ENCODE measurements at places on chromosomes 11 and 22.

DNA sequence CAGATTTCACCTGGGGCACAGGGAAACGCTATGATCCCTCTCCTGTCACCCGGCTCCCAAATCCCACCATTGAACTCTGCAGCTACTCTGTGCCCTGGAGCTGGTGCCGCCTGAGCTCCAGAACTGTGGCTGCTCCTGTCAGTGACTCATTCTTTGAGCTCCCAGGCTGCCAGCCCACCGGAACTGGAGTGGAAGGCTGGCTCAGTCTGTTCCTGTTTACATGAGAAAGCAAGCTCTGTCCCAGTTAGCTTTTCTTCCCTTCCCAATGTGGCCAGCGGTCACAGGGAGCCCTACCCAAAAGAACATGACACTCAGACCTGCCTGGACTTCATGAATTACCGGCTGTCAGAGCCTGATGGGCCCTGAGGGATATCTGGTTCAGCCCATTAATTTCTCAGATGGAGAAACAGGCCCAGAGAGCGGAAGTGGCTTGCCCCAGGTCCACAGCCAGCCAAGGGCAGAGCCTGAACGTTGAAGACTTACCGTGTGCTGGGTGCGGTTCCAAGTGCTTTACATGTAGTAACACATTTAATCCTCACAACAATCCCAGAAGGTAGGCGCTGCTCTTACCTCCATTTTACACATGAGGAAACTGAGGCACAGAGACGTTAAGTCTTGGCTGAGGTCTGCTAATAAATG lies 23.8 kb upstream of the IGSF22 start:
- no peak for DNase-seq

- no peak for DNase-seq
Measured at GRCh38 chr11:131118247-131118646, 202.0 kb upstream of the SNX19 start.

DNA sequence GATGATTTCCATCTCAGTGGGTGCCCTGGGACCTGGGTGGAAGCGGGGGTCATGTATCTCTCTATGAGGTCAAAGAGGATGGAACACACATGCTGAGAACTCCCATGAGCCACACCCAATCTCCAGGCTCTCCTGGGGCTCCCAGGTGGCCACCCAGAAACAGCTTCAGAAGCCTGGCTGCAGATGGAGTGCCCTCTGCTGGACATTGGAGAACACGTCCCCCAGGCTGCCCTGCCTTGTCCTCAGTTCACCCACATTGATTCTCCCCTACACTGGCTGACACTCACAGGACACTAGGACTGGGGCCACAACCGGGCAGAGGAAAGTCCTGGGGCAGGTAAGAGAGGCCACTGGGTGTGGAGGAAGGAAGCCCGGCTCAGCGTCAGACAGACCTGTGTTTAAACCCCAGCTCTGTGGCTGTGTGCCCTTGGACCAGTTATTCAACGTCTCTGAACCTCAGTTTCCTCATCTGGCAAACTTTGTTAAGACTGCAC lies 4.5 kb upstream of the NOL12 start:
- DNase-seq: peak; percentile 80

DNA sequence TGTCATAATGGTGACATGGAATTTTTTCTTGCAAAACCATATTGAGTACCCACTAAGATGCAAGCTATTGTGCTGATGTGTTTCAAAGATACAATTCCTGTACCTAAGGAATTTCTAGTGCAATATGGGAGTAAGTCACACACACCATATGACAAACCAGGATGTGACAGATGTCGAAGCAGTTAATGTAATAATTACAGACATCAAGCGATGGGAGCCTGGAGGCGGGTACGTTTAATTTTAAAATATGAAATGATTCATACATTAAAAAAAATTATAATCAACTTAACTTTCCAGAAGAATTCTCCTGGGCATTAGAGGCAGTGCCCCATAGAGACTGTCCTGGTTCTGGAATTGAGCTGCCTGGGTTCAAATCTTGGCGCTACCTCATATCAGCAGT lies 6.0 kb downstream of the SYCE3 start:
- DNase-seq: no peak

DNA sequence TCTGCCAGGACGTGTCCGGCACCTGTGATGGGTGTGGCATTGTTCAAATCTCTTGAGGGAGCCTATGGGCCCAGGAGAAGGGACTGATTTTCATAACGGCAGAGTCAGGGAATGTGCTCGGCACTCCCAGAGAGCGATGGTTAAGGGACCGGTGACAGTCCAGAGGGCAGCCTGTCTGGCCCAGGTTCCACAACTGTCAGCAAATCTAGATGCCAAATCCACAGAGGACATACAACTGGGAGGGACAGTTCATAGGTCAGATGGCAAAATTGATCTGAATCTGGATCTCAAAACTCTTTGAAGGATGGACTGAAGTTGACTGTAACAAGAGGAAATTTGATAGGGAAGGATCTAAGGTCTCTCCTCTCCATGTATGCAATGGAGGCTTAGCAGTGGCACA lies 7.5 kb downstream of the SEC14L2 start:
- no peak for DNase-seq

GRCh38 chr11:61141601-61142028 lies 19.6 kb downstream of the VPS37C start:
- DNase-seq: no peak

GRCh38 chr22:49577168-49578060 lies 250.3 kb downstream of the BRD1 start:
- DNase-seq: no peak

- DNase-seq: no peak
Measured at GRCh38 chr11:40280159-40281051, 1179.0 kb downstream of the LRRC4C start.

DNA sequence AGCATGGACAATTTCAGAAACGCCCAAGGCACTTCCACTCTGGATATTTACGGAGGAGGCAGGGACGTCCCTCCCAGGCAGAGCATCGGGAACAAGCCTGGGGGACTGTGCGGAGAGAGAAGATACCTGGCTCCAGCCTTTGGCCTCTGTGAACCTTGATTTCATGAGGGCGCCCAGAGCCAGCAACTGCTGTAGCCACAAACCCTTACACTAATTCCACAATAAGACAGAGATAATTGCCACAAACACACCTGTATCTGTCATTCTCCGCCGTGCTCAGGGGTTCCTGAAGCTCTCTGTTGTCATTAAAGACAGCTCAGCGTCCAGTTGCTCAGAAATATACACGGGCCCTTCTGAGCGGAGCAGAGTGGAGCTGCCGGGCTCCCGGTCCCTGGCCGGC lies 1292.1 kb downstream of the TBC1D22A start:
- no peak for DNase-seq

DNA sequence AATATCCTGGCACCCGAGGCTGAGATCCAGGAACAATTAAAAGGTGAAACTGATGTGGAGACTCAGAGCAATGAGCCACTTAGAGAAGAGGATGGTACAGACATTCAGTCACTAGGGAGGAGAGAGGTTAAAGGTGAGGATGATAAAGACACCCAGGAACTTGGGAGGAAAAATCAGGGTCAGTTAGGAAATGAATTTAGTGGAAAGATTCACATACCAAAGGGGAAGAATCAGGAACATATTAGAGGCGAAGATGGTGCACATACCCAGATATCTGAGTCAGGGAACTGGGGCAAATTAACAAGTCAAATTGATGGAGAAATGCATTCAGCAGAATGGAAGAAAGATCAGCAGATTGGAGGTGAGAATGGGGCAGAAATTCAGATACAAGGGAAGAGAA lies 4.1 kb upstream of the MEI1 start:
- no peak for DNase-seq

GRCh38 chr11:83681031-83681781 lies 395.0 kb upstream of the CCDC90B start:
- no peak for DNase-seq

GRCh38 chr11:117456027-117456720 lies 128.5 kb downstream of the CEP164 start:
- peak; percentile 30 for DNase-seq

DNA sequence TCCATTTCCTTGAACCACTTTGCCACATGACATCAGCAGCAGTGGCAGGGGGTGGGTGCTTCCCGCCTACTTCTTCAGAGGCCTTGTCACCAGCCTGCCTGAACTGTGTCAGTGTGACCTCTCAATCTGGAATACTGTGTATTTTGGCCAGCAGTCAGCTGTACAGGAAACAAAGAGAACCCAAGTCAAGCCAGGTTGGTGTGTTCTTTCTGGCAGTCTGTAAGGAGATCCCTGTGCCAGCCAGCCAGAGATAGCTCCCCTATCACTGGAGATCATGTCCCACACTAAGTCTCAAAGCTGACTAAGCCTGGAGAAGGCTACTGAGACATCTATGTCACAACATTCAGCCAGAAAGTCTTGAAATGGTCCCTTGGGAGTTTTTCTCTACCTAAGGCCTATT lies 142.1 kb downstream of the TRPC6 start:
- no peak for DNase-seq

DNA sequence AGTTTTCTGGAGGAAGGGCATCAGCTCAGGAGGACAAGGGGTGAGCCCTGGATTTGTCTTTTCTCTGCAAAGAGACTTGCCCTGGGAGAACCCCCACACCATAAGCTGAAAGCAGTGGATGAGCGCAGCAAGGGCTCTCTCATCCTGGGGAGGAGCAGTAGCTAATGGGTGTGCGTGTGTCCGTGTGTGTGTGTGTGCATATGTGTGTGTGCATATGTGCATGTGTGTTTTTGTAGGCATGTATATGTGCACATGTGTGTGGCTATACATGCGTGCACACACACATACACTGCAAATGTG lies 45.3 kb downstream of the SMIM38 start:
- DNase-seq: no peak

- DNase-seq: no peak
Measured at GRCh38 chr11:120125024-120125423, 12.9 kb downstream of the TRIM29 start.

- DNase-seq: no peak
Measured at GRCh38 chr22:39643311-39644083, 72.9 kb downstream of the CACNA1I start.

- DNase-seq: no peak
Measured at GRCh38 chr11:89500336-89500735, 9.2 kb upstream of the NOX4 start.

DNA sequence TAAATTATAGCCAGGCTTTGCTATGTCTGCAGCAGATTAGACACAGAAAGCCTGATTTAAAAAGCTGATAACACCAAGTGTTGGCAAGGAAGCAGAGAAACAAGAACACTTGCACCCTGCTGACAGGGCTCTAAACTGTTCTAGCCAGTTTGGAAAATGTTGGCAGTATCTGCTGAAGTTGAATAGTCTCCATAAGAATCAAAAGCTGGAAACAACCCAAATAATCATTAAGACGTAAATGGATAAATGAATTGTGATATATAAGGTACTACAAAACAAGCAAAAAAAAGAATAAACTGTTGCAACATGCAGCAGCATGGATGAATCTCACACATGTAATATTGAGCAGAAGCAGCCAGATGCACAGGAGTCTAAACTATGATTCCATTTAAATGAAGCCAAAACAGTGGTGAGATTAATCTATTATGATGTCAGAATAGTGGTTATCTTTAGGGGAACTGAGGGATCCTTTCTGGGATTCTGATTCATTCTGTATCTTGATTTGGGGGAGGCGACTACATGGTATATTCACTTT lies 40.4 kb upstream of the ADORA2A start:
- no peak for DNase-seq

GRCh38 chr22:40220316-40221054 lies 42.8 kb downstream of the TNRC6B start:
- no peak for DNase-seq

- DNase-seq: no peak
Measured at GRCh38 chr11:3186166-3186953, 21.2 kb upstream of the OSBPL5 start.

DNA sequence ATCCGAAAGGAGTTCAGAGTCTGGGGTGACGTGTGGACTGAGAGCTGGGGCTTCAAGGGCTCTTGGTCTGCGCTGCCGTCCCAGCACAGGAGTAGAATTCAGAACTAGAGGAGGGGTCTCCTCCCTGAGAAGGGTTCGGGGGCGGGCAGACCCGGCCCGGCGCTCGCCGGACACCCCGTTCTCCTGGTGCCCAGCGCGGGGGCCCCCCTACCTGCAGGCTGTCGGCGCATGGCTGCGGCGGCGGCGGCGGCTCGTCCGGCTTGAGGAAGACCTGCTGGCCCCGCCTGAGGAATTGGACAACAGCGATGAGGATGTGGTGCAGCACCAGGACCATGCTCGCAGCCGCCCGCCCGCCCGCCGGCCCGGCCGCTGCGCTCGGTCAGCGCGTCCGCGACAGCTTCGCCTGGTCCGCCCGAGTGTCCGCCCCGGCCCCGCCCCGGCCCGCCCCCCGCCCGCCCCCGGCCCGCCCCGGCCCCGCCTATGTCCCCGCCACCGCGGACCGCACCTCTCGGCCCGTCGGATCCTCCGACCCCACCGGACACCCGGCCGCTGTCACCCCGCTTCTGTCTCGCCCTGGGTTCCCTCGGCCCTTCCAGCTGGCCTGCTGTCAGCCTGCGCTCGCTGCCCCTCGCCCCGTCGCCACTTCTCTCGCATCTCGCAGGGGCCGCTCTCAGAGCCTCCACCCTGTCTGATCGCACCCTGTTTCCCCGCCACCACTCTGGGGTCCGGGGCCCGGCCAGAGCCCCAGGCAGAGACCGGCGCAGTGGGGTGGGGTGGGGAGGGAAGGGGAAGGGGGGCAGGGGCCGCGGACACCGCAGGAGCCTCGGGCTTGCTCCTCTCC lies 32.0 kb downstream of the PDE2A start:
- DNase-seq: peak; percentile 29

GRCh38 chr22:36891646-36892045 lies 21.8 kb upstream of the CSF2RB start:
- DNase-seq: no peak

DNA sequence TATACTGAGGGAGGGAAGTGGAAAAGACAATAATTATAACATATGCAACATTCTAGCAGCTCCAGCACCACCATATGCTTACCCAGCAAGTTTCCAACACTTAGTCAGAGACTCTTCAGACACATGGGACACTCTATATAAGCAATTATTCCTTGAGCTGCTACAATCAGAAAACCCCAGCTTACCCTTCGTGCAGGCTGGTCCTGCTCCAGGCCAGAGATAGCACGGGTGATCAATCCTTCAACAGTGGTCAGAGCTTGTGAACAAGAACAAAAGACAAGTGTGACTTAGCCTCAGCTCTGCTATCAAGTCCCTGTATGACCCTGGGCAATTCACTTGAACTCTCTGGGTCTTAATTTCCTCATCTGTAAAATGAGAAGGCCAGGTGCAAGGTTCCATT lies 1.5 kb downstream of the ZPR1 start:
- DNase-seq: no peak

DNA sequence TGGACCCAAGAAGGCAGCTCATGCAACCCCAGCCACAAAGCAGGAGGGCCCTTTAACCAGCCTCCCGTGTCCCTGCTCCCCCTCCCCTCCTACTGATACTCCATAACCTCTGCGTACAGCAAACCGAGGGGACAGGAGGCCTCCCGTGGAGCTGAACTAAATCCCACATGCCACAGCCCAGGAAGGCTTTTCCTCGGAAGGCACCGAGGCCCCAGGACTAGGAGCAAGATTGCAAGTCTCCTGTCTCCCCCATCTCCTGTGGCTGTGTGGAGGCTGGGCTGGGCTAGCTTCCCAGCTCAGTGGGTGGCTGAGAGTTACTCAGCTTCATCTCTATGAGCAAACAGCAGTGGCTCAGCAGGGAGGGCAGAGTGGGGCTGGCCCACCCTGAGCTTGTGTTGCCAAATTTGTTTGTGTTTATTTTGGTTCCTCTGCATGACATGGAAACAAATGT lies 62.7 kb upstream of the NECTIN1 start:
- DNase-seq: no peak

- DNase-seq: no peak
Measured at GRCh38 chr11:63375434-63375833, 5.8 kb downstream of the SLC22A9 start.
